Activated CD4-positive, alpha-beta memory T cell treated with anti-CD3 and anti-CD28 coated beads for 36 hours (primary cell): ENCODE measurements at places on chromosomes 2 and 18.

DNA sequence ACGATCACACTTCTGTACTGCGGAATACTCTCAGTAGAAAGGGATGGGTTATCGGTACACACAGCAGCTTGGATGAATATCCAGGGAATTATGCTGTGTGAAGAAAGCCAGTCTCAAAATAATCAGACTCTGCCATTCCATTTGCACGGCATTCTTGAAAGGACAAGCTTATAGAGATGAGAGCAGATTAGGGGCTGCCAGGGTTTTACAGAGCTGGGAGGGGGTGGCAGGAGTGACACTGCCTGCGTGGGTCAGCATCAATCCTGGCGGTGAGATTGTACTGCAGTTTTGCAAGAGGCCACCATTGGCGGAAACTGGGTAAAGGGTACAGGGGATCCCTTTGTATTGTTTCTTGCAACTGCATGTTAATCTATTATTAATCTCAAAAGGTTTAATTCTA lies 16.6 kb downstream of the KCNG2 start:
- no peak for DNase-seq

DNA sequence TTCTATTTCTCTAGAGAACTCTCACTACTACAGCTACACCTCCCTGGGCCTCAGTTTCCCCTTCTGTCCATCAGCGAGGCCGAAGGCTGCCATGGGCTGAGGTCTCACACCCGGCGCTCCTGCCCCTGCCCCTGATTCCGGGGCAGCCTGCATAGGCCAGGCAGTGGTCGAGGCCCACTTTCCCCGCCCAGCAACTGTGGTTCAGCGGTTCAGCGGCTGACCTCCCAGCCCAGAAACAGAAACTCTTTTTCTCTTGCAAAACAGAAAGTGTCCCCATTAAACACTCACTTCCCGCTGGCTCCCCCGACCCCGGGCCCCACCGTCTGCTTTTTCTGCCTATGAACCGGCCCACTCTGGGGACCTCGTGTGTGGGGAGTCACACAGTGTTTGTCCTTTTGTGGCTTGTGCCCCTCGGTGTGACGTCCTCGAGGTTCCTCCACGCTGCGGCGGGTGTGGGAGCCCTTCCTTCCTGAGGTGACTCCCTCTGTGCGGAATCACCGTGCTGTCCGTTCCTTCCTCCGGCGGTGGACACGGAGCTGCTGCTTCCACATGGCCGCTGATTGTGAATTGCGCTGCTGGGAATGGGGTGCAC lies 16.0 kb downstream of the PDCD1 start:
- peak; percentile 74 for DNase-seq

DNA sequence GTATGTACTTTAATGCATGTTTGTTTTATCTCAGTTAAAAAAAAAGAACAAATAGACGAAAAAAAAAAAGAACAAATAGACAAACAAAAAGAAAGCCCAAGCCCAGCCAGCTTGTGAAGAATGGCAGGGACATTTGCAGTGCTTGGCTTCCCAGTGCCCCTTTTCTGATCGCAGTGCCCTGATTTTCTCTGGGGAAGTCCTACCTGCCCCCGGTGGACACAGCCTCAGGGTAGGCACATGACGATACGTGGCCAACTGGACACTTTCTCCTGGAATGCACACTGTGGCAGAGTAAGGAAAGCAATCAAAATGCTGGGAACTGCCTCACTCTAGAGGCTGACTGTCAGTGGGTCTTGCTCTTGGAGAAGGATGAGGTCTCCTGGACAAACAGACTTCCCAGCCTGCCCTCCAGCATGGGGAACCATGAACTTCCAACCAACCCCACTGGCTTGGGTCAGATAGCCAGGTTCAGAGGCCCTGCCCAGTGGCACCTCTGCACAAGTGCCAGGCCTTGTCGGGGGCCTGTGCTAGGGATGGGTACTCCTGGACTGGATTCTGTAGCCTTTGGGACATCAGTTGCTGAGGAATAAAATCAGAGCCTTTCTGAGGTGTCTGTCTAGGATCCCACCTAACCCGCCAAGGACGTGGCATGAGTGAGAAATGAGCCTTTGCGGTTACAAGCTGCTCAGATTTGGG lies 76.7 kb downstream of the INHBB start:
- DNase-seq = no peak

DNA sequence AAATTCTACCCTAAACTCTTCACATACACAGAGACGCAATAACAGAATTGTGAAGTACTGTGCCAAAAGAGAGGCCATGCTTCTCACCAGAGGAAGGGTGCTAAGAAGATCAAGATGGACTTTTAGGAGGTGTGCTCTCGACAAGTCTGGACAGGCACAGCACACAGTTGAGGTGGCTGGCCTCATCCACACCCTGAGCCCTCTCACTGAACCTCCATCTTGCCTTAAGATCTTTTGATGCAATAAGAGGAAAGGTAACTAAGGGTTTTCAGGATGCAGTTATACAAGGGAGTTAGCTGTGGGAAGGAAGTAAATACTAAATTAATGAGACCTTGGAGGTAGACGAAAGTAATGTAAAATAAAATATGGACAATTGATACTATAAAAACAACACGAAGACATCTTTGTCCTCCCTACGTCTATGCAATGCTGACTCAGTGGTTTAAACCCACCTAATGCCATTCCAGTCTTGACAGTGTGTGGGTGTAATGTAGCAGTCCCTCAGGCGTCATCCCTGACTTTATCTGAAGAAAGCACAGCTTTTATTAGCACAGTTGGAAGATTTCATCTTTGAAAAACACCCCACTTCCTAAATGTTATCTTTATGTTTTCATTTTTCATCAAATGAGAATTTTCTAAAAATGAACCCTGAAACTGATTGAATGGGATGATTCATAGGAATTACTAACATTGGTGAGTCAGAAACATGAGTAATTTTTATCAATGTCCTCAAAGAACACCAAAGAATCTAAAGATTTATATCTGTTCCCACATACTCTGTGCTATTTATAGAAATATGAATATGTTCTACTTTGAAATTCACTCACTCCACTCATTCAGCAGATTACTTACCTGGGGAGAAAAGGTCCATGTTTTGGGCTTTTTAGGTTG lies 34.0 kb upstream of the MALL start:
- no peak for DNase-seq

DNA sequence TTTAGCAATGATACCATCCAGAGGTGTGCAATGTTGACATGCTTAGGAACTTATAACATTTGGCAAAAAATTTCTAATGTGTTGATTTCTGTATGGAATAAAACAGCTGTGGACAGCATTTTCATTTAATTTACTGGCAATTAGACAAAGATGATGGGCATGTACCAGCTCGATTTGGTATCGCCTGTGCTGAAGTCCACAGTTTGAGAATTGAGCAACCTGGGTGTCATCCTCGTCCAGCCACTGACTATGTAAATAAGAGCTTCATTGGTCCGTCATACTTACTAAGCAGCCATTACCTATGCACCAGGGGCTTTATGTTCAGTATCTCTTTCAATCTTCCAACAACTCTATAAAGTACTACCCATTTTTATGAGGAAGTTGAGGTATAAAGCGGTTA lies 24.6 kb upstream of the ACAA2 start:
- DNase-seq = no peak

DNA sequence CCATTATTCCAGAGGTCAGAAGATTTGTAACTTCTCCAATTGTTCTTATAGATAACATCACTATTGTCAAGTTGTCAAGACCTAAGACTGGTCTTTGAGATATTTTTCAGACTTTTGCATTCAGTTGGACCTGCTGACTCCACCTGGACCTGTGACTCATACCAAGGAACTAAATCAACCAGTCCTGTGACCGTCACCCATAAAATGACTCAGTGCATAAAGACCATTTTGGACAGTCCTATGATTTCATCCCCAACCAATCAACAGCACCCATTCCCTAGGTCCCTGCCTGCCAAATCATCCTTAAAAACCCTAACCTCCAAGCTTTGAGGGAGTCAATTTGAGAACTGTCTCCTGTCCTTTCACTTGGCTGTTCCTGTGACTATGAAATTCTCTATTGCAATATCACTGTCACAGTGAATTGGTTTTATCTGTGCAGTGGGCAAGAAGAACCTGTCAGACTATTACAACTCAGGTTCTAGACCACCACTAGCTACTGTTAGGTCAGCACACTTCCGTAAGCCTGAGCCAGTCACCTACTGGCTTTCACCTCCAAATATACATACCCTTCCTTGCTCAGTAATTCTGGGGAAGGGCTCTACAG lies 17.1 kb downstream of the DPP4 start:
- DNase-seq = no peak

- DNase-seq = no peak
Observed at GRCh38 chr2:163600801-163601200, 135.0 kb downstream of the FIGN start.

- no peak for DNase-seq
Observed at GRCh38 chr18:79258447-79258846, 137.3 kb upstream of the NFATC1 start.

GRCh38 chr2:8142461-8142860 lies 539.4 kb upstream of the ID2 start:
- DNase-seq = no peak

GRCh38 chr2:88698498-88699233 lies 7.2 kb downstream of the RPIA start:
- no peak for DNase-seq

DNA sequence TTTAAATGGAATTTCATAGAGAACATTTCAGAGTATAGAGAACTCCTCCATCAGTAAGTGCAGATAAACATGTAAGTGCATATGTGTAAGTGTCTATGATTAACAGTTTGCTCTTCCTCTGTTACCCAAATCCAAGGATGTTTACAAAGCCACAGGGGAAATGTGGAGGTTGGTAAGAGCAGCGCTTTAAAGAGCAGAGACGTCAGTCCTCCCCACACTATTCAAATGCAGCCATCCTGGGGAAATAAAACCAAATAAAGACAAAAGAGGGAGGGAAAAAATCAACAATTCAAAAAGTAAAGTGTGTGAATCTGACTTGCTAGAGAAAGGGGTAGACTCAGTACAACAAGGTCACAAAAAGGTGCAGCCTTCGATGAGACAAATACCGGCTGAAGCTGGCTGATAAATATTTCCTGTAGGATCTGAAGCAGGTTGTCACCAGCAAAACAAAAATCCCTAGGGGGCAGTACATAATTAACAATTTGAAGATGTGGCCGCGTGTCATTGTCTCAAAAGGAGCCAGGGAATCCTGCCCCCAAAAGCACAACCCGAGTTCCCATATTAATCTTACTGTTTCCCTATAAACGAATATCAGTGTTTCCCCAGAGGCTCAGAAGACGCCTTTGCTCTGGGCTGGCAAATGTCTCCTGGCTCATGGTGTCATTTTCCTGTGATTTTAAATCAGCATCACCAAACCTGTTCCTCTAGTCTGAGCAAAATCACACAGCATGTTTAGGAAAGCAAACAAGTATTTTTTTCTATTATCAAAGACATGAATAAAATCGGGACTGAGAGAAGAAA lies 216.5 kb downstream of the CDCA7 start:
- DNase-seq = no peak

- no peak for DNase-seq
Observed at GRCh38 chr18:80104364-80104779, 4.7 kb upstream of the ADNP2 start.

- DNase-seq = no peak
Observed at GRCh38 chr18:79704631-79705030, 25.0 kb downstream of the CTDP1 start.

DNA sequence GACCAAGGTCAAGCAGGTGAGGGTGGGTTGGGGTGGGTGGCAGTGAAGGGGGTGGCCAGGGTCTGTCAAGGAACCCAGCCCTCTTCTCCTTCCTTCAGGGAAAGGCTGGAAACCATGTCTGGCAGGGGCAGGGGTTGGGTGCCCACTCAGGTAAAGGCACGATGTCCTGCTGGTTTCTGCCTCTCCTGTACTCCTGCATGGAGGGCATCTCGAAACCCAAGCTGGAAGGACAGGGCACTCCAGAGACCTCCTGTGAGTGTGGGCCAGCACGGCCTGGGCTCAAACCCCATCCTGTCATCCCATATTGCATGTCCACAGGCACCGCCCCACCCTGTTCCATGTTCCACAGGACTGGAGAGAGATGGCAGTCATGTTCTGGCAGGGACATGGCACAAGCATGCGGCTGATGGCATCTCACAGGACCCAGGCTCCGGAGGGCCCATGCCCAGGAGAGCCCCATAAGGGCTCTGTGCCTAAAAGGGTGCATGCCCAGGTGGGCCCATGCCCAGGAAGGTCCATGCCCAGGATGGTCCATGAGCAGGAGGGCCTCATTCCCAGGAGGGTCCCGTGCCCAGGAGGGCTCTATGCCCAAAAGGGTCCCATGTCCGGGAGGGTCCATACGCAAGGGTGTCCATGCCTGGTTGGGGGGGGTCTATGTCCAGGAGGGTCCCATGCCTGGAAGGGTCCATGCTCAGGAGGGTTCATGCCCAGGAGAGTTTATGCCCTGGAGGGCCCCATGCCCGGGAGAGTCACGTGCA lies 6.4 kb downstream of the GPR35 start:
- peak; percentile 4 for DNase-seq

- no peak for DNase-seq
Observed at GRCh38 chr2:62641936-62642335, 63.6 kb upstream of the EHBP1 start.

DNA sequence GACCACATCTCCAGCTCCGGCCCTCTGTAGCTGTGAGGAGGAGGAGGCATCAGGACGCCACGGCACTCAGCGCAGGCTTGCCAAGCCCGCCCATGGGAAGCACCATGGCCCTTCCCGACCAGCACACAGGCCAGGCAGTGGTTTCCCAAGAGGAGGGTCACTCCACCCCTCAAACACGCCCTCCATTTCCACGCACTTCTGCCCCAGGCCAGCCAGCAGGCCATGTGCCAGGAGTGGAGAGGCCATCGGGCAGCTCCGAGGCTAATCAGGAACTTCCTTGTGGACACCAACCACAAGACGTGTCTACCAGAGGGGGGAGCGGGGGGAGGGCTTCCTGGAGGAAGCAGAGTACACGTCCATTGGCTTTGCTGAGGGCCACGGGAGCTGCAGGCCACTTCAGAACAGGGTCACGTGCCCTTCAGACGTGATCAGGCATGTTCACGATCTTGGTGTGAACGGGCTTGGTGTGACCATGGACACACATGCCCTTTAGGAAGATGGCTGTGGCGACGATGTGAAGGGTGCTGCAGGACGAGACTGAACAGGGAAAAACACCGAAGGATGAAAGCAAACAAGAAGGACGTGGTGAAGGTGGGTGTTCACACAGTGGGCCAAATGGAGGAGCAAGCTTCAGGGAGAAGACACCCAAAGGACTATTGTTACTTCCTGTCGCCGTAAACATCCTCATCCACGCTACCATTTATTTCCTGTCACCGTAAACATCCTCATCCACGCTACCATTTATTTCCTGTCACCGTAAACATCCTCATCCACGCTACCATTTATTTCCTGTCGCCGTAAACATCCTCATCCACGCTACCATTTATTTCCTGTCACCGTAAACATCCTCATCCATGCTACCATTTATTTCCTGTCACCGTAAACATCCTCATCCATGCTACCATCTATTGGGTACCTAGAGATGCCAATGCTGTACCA lies 6.5 kb upstream of the MTERF4 start:
- DNase-seq = peak; percentile 9

GRCh38 chr2:188677142-188677541 lies 297.0 kb upstream of the COL3A1 start:
- no peak for DNase-seq

GRCh38 chr2:120992791-120993555 lies 257.3 kb downstream of the GLI2 start:
- DNase-seq = no peak

- no peak for DNase-seq
Observed at GRCh38 chr2:69589973-69590652, 53.4 kb downstream of the AAK1 start.
